ENCODE measurements at places on chromosomes 11 and 22. TPM values are rescaled to one million over a fixed set of nuclear protein-coding genes. Genes with fewer than 3 reads are reported as not detected.

DNA sequence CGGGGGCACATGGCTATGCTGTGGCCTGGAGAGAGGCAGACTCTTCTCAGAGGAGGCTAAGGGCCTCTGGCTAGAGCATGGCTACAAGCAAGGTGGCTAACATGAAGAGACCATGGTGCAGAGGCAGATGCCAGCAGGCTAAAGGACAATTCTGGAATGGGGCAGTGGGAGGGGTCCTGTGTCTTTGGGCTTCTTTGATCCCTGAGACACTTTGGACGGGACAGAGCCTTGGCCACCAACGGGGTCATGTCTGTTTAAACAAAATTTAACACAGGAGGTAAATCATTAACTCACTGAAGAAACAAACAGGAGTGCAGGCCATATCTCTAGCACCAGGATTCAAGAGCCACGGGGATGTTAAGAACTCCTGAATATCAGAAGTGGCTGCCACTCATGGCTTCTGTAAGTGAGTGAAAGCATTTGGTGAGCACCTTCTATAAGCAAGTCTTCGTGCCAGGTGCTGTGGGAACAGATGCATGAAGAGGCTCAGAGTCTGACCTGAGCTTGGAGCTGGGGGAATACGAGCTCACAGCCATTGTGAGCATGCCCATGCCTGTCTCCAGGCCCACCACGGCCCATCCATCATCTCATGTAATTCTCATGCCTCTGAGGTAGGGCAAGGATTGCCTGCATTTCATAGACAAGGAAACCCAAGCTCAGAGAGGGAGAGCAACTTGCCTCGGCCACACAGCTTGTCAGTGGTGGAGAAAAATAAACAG lies 18.3 kb upstream of the ZNRF3 start:
- no peak for DNase-seq

The CSF2RB gene
- not detected for total RNA-seq

DNA sequence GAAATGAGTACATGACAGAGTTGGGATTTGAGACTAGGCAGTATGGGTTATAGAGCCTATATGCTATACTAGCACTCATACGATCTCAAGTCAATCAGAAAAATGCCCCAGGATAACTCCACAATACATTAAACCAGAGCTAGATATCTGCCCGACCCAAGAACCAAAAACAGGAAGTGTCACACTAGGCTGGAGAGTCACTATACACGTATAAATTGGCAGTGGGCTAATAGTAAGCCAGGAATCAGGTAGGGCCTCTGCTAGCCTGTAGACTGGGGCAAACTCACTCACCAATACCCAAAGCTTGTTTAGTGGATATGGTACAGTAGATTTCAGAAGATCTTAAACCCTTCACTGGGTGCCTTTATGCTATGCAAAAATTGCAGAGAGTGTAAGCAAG lies 16.2 kb upstream of the EIF4G2 start:
- no peak for DNase-seq

DNA sequence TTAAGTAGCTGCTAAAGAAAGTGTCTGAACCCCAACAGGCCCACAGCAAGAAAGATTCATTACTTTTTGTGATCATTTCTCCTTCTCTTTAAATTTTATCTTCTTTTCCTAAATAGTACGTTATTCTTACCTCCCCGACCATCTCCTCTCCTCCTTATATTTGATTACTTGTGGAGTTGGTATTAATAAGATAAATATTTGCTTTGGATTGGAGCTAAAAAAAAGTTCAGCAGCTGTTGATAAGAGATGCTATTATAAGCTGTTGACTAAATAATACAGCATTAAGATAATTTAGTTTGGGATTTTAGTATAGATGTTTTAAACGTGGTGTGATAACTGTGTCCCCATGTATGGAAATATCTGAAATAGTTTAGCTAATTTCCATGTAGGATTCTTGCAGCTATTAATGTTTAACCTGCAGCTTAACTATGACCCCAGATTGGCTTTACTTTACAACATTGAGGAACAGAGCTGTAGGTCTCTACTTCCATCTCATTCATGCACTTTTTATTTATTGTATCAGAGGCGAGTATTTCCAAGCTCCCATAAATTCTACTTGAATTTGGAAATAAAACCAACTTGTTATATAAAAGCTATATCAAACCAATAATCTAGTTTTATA lies 37.8 kb downstream of the ZNF143 start:
- DNase-seq: no peak

The PTPN5 gene
- not detected for total RNA-seq

The NCR3LG1 gene
- total RNA-seq: 1.3 TPM

GRCh38 chr11:64485074-64485473 lies 105.9 kb upstream of the SLC22A12 start:
- no peak for DNase-seq

DNA sequence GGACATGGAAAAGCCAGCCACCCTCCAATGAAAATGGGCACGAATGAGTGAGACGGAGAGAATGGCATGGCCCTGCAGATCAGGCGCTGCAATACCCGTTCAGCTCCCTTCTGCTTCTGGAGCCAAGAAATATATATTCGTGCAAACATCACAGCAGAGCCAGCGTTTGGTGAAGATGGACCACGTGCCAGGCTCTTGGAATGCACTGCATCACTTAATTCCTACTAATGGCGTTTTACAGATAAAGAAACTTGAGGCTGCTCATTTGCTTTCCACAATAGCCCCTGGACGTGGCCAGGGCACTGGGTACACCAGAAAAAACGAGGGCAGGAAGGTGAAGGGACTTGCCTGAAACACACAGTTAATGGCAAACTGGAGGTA lies 1.6 kb upstream of the FXYD2 start:
- no peak for DNase-seq

GRCh38 chr22:32810555-32811133 lies 9.1 kb downstream of the TIMP3 start:
- peak; percentile 94 for DNase-seq

DNA sequence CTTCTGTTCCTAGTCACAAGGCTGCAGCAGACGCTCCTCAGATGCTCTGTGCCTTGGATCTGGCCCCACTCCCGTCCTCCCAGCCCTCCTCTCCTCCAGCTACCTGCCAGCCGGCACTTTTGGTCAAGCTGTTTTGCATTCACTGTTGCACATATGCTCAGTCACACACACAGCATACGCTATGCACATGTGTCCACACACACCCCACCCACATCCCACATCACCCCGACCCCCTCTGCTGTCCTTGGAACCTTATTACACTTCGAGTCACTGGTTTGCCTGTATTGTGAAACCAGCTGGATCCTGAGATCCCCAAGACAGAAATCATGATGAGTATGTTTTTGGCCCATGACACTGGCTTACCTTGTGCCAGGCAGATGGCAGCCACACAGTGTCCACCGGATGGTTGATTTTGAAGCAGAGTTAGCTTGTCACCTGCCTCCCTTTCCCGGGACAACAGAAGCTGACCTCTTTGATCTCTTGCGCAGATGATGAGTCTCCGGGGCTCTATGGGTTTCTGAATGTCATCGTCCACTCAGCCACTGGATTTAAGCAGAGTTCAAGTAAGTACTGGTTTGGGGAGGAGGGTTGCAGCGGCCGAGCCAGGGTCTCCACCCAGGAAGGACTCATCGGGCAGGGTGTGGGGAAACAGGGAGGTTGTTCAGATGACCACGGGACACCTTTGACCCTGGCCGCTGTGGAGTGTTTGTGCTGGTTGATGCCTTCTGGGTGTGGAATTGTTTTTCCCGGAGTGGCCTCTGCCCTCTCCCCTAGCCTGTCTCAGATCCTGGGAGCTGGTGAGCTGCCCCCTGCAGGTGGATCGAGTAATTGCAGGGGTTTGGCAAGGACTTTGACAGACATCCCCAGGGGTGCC lies 109.8 kb downstream of the BCR start:
- peak; percentile 29 for DNase-seq

DNA sequence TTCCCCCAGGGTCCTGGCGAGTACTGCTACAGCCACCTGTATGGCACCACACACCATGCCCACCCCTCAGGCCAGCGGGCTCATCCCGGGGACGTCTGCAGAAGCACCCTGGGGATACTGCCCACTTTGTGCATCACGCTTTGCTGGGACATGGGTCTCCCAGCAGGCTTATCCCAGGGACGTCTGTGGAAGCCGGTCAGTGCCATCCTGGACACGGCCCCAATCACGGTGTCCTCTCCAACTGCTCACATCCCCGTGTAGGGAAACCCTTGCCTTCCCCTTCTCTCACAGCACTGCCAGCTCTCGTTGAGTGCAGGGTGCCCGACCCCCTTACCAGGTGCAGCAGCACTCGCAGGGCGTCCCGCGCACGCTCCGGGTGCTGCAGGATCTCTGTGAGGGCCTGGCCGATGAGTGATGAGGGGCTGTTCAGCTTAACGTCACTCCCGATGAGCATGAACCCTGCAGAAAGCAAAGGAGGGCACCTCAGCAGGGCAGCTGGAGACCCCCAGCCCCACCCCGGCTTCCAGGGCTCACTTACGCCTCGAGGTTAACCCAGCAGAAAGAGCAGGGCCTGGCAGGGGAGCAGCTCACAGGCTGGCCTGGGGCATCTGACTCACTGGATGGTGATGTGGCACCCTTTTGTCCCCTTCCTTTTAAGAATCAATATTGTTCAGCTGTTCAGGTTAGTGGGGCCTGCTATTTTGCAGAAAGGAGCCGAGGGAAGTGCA lies 76.9 kb upstream of the PITPNB start:
- no peak for DNase-seq

The PICALM gene
- total RNA-seq: 203 TPM

The OR8G1 gene
- not detected for total RNA-seq

DNA sequence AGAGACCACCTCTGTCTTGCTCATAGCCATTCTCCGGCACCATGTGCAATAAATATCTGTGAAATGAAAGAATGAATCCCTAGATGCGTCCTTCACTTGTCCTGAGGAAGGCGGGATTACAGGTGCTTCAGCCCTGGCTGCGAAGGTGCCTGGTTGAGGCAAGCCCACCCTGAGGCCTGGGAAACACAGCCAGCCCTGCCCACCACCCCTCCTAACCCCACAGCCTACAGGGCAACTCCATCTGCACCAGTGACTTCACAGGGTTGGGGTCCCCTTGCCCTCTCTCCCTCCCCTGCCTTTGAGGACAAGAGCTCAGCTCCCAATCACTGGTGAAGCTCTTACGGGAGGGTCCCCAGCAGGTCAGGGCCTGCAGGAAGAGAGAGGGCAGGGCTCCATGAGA lies 17.5 kb upstream of the SCGB1A1 start:
- no peak for DNase-seq

- no peak for DNase-seq
These were observed 168.8 kb downstream of the BRD1 start for GRCh38 chr22:49658902-49659280.

DNA sequence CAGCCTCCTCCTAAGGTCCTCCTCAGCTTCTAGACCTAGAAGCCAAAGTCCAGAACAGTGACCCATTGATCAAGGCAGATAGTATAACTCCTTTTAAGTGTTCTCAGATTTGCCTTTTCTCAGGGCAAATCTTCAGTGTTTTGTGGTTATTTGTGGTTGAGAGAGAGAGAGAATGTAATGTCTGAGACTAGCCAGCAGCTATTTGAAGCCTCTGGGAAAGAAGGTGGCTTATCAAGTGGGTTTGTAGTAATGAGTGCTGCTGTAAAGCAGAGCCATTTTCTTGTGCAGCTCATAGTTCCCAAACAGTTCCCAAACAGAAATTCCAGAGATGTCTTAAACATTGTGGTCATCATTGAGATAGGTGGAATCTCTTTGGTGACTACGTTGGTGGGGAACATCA lies 89.5 kb downstream of the RNF169 start:
- DNase-seq: no peak

- no peak for DNase-seq
These were observed 43.2 kb downstream of the MYO7A start for GRCh38 chr11:77171254-77171653.

GRCh38 chr11:112615238-112615637 lies 346.0 kb upstream of the NCAM1 start:
- peak; percentile 53 for DNase-seq

GRCh38 chr11:122337704-122338103 lies 221.7 kb upstream of the BLID start:
- DNase-seq: no peak

DNA sequence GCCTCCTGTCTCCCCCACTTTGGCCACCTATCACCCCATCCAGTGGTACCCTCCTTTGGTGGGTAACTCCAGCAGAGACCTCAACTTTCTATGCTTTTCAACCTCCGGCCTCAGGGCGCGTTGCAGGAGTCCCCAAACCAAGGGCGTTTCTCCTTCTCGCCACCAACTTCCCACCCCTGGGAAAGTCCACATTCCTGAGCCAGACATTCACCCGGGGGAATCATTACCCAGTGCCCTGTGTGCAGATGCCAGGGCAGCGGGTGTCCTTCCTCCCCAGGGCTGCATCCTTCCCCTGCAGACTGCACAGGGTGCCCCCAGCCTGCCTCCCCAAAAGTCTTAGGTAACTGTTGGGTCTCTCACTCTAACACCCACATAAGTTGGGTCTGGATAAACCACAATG lies 26.4 kb downstream of the MYEOV start:
- no peak for DNase-seq

DNA sequence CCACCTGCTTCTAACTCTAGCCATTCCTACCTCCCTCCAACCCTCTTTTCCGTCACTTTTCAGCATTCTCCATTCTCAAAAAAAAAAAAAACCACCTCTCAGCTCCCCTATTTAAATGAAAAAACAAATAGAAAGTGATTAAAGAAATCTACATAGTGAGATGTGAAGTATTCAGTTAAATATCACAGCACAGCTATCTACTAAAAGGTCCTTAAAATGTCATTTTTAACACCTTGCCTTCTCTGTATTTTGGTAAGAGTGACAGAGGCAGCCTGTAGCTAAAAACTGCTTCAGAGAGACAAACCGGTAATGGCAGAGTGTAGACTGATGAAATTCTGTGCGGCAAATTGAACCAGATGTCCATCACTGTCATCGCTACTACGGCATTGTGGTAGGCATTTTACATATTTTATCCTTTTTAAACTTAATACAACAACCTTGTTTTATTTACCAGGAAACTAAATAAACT lies 346 bp upstream of the ALG9 start:
- DNase-seq: peak; percentile 1

All from bronchial epithelial cell (primary cell).